ENCODE measurements at places on chromosomes 16 and 17.

GRCh38 chr17:79608624-79608959 lies 2.3 kb downstream of the RBFOX3 start:
- H3K4me3 ChIP-seq, result no peak overlapping the region
- DNase-seq, result no peak
- no peaks in the 10 kb centered on the region for H3K4me1 ChIP-seq

- H3K27ac ChIP-seq, result no peak overlapping the region
- no peaks in the 10 kb centered on the region for H3K4me1 ChIP-seq
- H3K4me3 ChIP-seq, result no peak overlapping the region
- no peaks in the 10 kb centered on the region for H3K27me3 ChIP-seq
- H3K36me3 ChIP-seq, result no peaks in the 10 kb centered on the region
Observed at GRCh38 chr16:84683691-84684591, 15.9 kb upstream of the USP10 start.

GRCh38 chr16:4358831-4359561 lies 7.9 kb upstream of the PAM16 start:
- H3K4me1 ChIP-seq, result no peaks in the 10 kb centered on the region
- H3K27ac ChIP-seq, result no peak overlapping the region
- no peak overlapping the region for H3K4me3 ChIP-seq
- H3K27me3 ChIP-seq, result no peaks in the 10 kb centered on the region
- H3K36me3 ChIP-seq, result peaks cover 9% of the 10 kb centered on the region
- DNase-seq, result no peak

DNA sequence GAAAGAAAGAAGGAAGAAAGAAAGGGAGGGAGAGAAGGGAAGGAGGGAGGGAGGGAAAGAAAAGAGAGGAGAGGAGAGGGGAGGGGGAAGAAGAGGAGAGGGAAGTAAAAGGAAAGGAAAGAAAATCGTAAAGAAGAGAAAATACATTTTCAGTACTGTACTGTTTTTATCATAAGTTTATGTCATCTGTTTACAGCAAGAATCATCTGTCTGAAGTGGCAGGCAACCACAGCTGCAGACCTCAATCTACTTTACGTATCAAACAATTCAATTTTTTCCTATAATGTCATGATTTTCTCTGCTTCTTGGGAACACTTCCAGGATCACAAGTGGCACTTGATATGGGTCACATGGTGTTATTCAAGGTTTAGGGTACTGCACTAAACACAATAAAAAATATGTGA lies 58.3 kb downstream of the USP32 start:
- peaks cover 5% of the 10 kb centered on the region for H3K36me3 ChIP-seq
- no peak for DNase-seq
- no peak overlapping the region for H3K4me3 ChIP-seq
- no peak overlapping the region for H3K27ac ChIP-seq
- no peaks in the 10 kb centered on the region for H3K4me1 ChIP-seq

DNA sequence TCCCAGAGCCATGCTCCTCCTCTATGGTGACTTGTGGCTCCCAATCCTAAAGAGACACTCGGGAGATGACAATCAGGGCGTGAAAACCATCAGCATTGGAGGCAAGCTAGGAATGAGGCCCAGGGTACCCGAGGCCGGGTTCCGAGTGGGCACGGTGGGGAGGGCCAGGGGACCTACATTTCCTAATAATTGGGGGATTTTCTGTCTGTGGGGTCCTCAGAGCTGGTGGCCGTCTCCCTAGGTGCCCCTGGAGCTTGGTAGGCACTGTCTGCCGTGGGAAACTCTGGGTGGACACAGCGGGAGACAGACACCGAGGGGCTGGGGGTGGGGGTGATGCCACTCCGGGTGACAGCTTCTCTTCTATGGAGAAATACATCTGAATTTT lies 312.5 kb upstream of the TNRC6C start:
- H3K36me3 ChIP-seq, result no peaks in the 10 kb centered on the region
- H3K27me3 ChIP-seq, result no peaks in the 10 kb centered on the region
- no peak overlapping the region for H3K27ac ChIP-seq
- H3K4me1 ChIP-seq, result no peaks in the 10 kb centered on the region

DNA sequence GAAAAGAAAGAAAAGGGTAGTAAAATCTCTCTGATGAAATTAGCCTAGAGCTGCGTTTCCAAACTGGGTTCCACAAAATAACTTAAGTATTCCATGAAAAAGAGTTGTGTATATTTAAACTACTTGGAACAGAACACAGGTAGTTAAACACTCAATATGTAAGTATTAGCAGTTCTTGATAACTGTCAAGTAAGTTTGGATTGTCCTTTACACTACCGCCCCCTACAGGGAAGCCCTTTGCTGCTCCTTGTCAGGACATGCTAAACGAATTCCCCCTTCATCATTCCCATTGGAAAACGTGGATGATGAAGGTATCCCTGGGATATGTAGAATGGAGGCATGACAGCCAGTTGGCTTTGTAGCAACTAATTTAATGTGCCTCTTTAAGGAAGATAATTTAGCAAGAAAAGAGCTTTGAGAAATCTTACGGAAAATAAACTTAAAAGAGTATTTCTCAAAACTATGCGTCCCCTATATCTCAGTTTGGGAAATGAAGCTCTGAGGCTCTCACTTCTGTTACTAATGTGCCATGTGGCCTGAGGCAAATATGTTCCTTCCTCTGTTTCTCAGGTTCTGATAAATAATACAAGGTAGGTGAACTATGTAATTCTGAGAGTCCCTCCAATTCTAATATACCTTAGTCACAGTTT lies 18.8 kb downstream of the NCBP3 start:
- H3K27ac ChIP-seq, result peak overlapping the region; percentile 27
- H3K36me3 ChIP-seq, result peaks cover 32% of the 10 kb centered on the region
- H3K27me3 ChIP-seq, result no peaks in the 10 kb centered on the region
- peaks cover 4% of the 10 kb centered on the region for H3K4me1 ChIP-seq
- no peak overlapping the region for H3K4me3 ChIP-seq
- no peak for DNase-seq

DNA sequence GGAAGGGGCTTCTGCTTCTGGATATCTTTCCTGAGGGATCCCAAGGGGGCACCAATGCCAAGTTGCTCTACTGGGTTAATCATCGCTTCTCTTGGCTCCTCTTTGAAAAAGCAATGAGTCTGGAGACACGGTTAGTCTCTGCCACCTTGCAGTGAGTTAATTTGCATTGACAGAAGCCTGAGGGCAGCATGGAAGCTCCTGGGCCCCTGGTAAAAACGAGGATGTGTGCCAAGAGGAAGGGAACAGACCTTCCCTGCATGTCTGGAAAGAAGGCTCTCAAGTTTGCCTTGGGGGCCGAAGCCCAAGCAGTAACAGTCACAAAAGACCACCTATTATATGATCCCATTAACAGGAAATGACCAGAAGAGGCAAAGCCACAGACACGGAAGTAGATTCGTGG lies 86.7 kb downstream of the IRX5 start:
- no peaks in the 10 kb centered on the region for H3K36me3 ChIP-seq
- no peak overlapping the region for H3K27ac ChIP-seq
- no peak for DNase-seq
- no peak overlapping the region for H3K4me3 ChIP-seq

DNA sequence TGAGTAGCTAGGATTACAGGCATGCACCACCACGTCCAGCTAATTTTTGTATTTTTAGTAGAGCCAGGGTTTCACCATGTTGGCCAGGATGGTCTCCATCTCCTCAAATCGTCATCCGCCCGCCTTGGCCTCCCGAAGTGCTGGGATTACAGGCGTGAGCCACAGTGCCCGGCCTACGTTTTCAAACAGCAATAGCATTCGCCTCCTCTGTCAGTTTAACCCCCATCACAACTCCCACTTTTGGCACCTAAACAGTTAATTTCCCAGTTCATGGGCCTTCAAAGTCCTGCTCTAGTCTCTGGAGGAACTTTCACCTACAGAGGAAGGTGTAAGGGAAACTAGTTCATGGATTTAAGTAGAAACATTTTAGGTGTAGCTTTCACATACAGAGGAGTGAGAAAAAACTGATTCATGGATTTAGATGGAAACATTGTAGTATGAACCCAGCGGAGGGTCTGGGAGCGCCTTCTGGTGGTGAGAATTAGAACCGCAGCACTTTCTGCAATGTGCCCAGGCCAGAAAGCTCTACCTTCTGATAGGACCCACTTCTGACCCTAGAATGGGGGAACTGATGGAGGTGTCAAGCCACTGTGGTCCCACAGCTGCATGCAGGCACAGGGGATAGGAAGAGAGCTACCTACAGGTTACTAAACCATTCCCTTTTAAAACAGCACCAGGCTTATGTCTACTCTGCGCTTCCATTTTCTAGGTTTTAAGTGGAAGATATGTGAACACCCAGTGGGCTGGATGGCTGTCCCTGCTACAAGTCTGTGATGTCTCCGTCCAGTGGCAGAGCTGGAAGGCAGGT lies 12.0 kb upstream of the MEOX1 start:
- no peaks in the 10 kb centered on the region for H3K36me3 ChIP-seq
- H3K27me3 ChIP-seq, result no peaks in the 10 kb centered on the region
- peak; percentile 35 for DNase-seq
- no peak overlapping the region for H3K4me3 ChIP-seq
- no peak overlapping the region for H3K27ac ChIP-seq

DNA sequence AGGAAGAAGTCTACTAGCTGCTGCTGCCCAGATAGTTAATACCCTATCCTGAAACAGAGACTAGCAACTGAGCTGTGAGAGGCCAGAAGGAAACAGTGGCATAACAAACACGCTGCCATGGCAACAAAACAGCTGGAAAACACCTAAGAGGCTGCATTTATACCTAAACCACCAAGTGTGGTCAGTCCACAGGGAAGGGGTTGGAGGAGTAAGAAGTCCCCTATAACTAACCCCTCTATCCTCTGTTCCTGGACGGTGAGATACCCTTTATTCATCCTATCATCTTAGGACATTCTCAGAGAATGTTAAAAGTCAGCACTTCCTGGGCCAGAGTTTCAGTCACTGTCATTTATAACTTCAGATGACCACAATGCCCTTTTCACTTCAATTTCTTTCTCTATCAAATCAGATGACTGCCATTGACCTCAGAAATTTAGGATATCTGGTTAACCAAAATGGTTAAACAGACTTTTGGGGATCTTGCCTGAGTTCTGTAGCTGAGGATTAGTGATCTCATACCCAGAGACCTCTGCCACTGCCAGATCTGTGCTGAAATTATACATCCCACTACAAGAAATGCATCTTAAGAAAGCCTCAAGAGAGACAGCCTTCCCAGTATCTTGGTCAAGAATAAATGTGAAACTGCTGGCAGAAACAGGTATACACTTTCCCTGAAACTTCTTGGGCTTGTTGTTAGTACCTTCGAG lies 36.2 kb downstream of the STH start:
- no peaks in the 10 kb centered on the region for H3K27me3 ChIP-seq
- H3K4me3 ChIP-seq, result no peak overlapping the region
- no peak for DNase-seq
- H3K4me1 ChIP-seq, result peaks cover 8% of the 10 kb centered on the region
- H3K27ac ChIP-seq, result no peak overlapping the region
- peaks cover 80% of the 10 kb centered on the region for H3K36me3 ChIP-seq

DNA sequence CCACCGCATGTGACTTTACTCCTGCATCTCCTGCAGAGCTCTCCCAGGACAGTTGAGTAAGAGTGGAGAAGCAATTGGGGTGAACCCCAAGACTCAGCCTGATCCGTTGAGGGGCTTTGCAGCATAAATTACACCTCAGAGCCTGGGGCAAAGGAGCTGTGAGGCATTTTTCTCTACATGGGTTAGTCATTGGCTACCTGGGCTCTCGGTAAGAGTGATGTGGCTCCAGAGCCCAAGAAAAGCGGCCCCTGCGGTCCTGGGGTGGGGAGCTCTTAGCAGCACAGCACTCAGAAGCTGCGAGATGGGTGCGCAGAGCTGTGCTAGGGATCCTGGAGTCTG lies 40.4 kb upstream of the C16orf78 start:
- H3K36me3 ChIP-seq, result no peaks in the 10 kb centered on the region
- no peak overlapping the region for H3K4me3 ChIP-seq
- no peaks in the 10 kb centered on the region for H3K4me1 ChIP-seq
- no peaks in the 10 kb centered on the region for H3K27me3 ChIP-seq

DNA sequence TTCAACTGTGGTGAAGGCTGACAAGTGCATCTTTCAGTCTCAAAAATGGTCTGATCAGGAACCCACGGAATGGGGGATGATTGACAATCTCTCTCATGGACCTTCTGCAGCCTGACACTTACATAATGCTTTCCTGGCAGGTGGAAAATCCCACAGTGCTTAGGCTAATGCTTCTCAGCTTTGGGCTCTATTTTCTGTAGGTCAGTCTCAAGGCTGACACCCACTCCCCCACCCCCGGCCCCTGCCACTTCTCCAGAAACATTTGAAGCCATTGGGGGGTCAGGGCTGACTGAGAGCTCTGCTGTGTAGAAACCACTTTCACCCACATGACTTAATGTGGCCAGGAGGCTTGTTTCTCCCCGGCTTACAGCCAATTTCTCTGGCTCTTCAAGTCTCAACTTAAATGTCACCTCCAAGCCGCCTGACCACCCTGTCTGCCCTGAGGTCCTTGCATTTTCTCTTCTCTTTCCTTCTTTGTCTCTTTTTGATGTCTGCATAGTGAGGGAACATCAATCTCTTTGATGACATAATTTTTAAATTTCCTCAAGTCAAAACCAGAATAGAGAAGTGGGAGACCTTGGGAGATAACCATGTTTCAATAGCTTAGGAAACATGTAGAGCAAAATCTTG lies 16.7 kb upstream of the IRF8 start:
- H3K4me1 ChIP-seq, result no peaks in the 10 kb centered on the region
- no peaks in the 10 kb centered on the region for H3K27me3 ChIP-seq
- H3K4me3 ChIP-seq, result no peak overlapping the region
- H3K36me3 ChIP-seq, result no peaks in the 10 kb centered on the region
- DNase-seq, result no peak

GRCh38 chr17:39781031-39781860 lies 43.5 kb downstream of the GRB7 start:
- peaks cover 4% of the 10 kb centered on the region for H3K27me3 ChIP-seq
- no peaks in the 10 kb centered on the region for H3K36me3 ChIP-seq
- DNase-seq, result no peak
- no peaks in the 10 kb centered on the region for H3K4me1 ChIP-seq

DNA sequence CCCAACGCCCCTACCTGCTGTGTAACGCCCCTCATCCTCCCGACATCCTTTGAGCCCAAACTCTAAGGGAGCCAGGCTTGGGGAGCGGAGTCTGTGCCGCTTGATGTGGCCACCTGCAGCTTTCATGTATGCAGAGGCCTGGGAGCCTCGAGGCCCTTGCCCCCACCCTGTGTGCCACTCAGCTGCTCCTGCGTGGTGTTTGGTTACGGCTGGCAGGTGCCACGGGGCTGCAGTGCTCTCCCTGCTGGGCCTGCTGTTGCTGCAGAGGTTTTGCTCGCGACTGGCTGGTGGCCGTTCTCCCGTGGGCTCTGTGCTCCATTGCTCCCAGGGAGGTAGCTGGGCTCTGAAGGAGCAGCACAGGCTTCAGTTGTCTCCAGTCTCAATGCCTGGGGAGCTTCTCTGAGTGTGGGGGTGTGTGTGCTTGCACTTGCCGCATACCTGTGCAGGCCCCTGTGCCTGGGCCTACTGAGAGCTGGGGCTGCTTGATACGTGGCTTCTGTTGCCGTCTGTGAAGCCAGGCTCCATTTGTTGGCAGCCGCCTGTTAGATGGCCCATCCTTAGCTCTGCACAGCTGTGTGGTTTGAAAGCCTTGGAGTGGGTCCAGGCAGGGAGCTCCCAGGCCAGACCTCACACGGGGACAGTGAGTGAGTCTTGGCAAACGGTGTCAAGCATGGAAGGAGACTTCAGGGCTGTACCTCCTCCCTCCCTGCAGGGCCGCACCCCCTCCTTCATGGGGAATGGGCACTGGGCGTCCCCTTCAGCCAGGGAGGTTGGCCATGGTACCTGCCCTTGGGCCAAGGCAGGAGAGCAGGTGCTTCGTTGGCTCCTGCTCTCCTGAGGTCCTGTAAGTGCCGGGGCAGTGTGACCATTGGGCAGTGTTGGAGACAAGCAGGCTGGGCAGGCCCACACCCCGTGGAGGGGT lies 47.2 kb downstream of the PDPK1 start:
- H3K4me3 ChIP-seq, result no peak overlapping the region
- H3K36me3 ChIP-seq, result peaks cover 32% of the 10 kb centered on the region
- H3K4me1 ChIP-seq, result no peaks in the 10 kb centered on the region
- H3K27ac ChIP-seq, result no peak overlapping the region
- no peaks in the 10 kb centered on the region for H3K27me3 ChIP-seq
- DNase-seq, result no peak

Data from thoracic aorta (tissue), 2 donors.